ENCODE measurements at places on chromosomes 1 and 21.
A peak's percentile ranks its signal among the peaks of the same experiment; 100 is the strongest.

GRCh38 chr1:203720242-203720641, 44.7 kb upstream of the LAX1 start:
- no peak for DNase-seq

GRCh38 chr1:223210788-223211120, 67.7 kb upstream of the TLR5 start:
- no peak for DNase-seq

GRCh38 chr1:44420535-44420934, 15.5 kb downstream of the RNF220 start:
- no peak for DNase-seq

DNA sequence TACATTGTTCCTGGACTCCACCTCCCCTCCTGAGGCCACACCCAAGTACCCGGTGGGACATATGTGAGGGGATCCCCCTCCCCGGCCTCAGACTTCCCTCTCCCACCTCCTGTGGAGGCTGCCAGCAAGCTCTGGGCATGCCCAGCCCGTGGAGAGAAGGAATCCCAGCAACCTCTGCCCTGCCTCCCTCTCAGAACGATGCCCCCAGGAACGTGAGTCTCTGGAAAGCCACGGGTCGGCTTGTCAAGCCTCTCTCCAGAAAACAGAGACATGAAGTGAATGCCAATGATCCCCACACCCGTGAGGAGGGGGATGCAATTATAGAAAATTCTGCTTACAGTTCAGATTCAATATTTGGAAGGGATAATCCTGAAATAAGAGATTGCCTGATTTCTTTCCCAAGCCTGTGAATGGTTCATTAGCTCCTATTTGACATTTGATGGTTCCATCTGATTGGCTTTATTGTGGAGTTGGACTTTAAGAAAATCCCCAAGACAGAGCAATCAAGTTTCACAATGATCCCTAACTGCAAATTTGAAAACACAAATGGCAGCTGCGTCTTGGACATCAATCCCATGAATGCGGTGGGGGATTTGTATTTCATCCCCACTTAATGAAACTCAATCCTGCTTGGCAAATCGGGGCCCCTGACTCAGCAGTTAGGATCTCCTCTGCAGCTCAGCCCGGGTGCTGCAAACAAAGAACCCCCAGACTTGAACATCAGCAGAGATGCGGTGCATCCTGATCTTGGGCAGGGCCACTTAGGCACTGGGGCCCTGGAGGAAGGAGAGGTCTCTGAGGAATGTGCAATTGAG, 9.1 kb upstream of the GUCA2B start:
- no peak for DNase-seq

GRCh38 chr1:111738436-111739193, 580 bp downstream of the INKA2 start:
- peak; percentile 53 for DNase-seq

- peak; percentile 1 for DNase-seq
These were observed 33.7 kb upstream of the LRP8 start for GRCh38 chr1:53361541-53361961.

DNA sequence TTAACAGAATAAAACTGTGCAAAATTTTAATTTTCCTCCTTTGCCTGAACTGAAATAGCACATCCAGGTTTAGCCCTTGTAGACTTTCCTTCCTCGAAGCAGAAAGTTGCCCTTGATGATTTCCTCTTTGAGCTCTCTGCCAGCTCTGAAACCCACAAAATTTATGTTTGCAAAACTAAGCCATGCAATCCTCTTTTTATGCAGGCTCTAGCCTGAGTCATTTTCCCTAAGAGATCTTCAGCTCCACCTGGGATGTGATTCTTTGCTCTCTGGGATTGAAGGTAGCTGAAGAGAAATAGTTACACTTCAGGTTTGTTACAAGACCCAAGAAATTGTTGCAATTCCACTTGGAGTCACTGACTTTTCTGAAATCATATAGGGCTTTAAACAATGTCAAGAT, 1.4 kb upstream of the F3 start:
- no peak for DNase-seq

GRCh38 chr1:55534565-55535121, 319.5 kb upstream of the USP24 start:
- DNase-seq: no peak

GRCh38 chr1:65939636-65940035, 146.9 kb downstream of the PDE4B start:
- no peak for DNase-seq

GRCh38 chr1:227742738-227743715, 7.8 kb downstream of the SNAP47 start:
- no peak for DNase-seq

DNA sequence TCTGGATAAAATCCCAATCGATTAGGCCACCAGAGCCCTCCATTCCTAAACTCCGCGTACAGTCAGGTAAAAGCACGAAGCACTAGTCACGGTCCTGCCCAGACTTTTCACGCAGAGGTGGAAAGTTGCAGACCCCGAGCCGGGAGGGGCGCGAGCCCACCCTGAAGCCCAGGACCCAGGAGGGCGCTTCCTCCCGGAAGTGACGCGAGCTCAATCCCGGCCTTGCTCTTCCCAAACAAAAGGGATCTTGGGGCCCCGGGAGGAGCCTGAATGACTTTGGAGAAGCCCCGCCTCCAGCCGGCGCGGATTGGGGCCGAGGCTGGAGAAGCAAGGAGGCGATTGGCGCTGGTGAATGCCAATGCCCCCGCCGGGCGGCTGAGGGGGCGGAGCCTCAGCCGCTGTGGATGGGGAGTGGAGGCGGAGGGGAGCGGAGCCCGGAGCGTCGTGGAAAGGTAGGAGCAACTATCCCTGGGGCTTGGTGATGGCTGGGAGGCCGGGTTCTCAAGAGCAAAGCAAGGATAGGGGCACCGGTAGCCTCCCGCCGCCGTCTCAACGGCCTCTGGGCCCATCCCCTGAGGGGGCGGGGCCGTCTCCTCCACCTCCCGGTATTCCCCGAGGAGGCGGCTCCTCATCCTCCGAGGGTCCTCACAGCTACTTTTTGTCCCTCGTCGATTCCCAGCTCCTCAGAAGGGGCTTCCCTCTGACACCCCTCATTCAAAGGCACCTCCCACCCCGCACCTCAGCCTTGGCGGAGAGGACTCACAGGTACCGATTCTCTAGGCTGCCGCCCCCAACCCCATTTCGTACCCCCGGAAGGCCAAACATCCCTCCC, at the start of gene CTTNBP2NL:
CTTNBP2NL (plus strand) TSS at position 394 of the 832 bp plus-strand sequence. CDS start 19,952 bp downstream, outside the sequence.
- DNase-seq: peak; percentile 78

- no peak for DNase-seq
These were observed 15.6 kb downstream of the STRIP1 start for GRCh38 chr1:110049801-110050601.

- DNase-seq: no peak
These were observed 7.7 kb downstream of the PM20D1 start for GRCh38 chr1:205842229-205842628.

Measured in activated CD8-positive, alpha-beta memory T cell treated with anti-CD3 and anti-CD28 coated beads, Interleukin-2, amount 50 U/mL, for 4 hours (primary cell).